ENCODE measurements at places on chromosomes 5 and 9. TPM values are rescaled to one million over a fixed set of nuclear protein-coding genes. Genes with fewer than 3 reads are reported as not detected.
A peak's percentile ranks its signal among the peaks of the same experiment; 100 is the strongest.

DNA sequence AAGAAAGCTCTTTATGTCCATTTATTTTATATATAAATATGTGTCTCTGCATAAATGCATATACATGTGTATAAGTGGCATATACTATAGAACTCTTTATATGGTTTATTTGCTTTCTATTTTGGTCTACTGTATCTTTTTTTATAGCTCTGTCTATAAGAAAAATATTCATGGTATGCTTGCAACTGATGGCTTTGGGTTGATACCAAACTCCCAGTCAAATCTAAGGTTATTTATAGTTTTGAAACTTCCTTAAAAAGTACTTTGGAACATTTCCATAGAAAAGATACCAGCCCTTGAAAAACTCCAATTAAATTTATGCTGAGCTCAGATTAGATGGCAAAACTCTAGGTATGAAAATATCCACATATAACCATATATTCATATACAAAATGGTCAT lies 120.0 kb upstream of the KLF9 start:
- no peak for DNase-seq

GRCh38 chr5:176866707-176867310 lies 32.3 kb downstream of the HK3 start:
- no peak for DNase-seq

- DNase-seq = peak; percentile 81
These were observed 21.1 kb upstream of the TERT start for GRCh38 chr5:1315709-1316587.

GRCh38 chr5:98510143-98510985 lies 263.1 kb upstream of the RGMB start:
- no peak for DNase-seq

FOXD4L4 gene
- under 0.01 TPM for total RNA-seq

- DNase-seq = no peak
These were observed 58.7 kb upstream of the NFIB start for GRCh38 chr9:14372437-14373335.

ANGPTL2 gene
- total RNA-seq = 72.5 TPM

GRCh38 chr9:129175515-129175824 lies 2.6 kb downstream of the IER5L start:
- peak; percentile 92 for DNase-seq

- peak; percentile 97 for DNase-seq
These were observed 28.1 kb downstream of the NEK6 start for GRCh38 chr9:124285903-124286291.

- DNase-seq = no peak
These were observed 264.7 kb downstream of the SLIT3 start for GRCh38 chr5:169036079-169036805.

GRCh38 chr9:26368241-26368640 lies 524.4 kb downstream of the CAAP1 start:
- no peak for DNase-seq

HACD4 gene
- 6.8 TPM for total RNA-seq

GRCh38 chr9:91001146-91001611 lies 199.6 kb downstream of the SYK start:
- DNase-seq = no peak

GLIPR2 gene
- 33.3 TPM for total RNA-seq

GRCh38 chr9:93955981-93956784 lies 1.0 kb upstream of the BARX1 start:
- peak; percentile 87 for DNase-seq

- DNase-seq = no peak
These were observed 59.3 kb downstream of the RGS3 start for GRCh38 chr9:113522858-113523257.

DNA sequence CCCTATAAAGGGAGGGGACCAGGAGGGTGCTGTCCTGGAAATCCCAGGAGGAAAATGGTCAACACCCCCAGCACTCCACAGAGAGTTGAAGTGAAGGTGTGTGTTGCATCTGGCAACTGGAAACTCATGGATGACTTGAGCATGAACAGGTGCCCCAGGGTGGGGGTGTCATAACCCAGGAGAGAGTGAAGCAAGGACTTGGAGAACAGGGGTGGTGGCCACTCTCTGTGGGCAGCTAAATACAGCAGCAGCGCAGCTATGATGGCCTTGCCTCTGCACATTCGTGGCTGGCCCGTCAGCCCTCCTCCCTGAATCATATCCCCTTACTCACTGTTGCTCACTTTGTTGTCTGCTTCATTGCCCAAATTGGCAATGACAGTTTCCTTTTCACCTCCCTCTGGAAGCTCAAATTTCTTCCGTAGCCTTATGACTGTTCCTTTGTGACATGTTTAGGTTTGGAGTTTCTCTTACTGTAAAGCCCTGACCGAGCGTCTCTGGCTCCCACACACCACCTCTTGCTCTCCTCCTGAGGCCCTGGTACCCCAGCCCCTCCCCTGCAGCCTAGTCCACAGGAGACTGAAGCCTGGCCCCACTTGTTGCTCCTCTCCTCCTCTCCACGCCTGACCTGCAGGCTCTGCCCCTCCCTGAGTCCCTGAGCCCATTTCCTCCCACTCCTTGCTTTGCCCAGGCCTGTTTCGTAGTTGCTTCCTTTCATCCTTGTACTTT lies 185.8 kb downstream of the CD180 start:
- DNase-seq = peak; percentile 66

GRCh38 chr5:40823459-40823858 lies 11.6 kb downstream of the RPL37 start:
- no peak for DNase-seq

GRCh38 chr5:107104040-107104995 lies 566.4 kb downstream of the EFNA5 start:
- DNase-seq = no peak

PCDHA6 gene
- total RNA-seq = 1.1 TPM

MAMDC4 gene
- 0.88 TPM for total RNA-seq

FOCAD gene
- total RNA-seq = 45.6 TPM

GRCh38 chr5:38589629-38590028 lies 33.2 kb upstream of the LIFR start:
- no peak for DNase-seq

DNA sequence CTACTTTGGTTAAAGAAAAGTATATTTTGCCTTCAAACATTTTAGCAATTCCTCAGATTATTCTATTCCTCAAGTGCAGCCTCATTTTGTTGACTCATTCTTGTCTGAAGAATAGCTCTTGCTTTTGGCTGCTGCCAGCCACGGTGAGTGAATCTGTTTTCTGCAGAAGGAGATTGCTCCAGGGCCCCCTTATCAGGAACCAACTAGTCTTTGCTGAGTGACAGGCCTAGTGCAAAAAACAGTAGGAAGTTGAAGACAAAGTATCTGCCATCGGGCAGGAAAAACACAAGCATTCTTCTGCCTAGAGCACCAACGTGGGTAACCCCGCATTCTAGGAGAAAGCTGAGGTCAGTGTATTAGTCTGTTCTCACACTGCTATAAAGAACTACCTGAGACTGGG lies 42.3 kb downstream of the ZNF883 start:
- no peak for DNase-seq

DNA sequence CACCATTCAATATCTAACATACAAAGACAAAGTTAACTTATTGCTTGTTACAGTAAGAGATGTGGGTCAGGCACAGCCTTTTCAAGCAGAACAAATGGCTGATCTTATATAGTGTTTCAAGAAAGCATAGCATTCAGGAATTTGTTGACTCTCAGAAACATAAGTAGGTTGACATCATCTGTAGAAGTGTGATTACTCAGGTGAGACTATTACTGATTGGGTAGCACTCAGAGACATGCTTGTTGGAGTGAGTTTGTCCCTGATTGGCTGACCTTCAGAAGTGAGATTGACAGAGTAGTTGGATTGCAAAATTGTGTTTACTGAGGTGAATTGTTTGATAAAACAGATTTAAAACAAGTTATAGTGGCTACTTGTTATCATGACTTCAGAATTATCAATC lies 30.7 kb upstream of the TNPO1 start:
- no peak for DNase-seq

GRCh38 chr5:617896-618295 lies 5.8 kb downstream of the CEP72 start:
- no peak for DNase-seq

All from osteoblast (primary cell).